ENCODE measurements at places on chromosomes 16 and 17.

DNA sequence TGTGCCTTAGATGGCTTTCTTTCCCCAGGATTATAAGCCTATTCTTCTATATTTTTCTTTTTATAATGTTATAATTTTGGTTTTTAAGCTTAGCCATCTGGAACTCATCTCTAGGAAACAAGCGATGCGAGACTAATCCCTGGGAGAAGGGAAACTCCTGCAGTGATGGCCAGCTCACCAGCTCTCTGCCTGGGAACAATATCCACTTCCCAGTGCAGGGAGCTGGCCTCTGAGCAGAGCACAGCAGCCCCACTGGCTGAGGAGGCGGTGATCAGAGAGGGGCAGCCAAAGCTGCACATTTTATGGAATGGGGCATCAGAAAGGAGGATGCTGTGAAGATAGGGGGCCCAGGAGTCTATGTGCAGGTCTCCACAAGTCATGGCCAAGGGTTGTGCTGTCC, 183.3 kb downstream of the LGALS9B start:
- no peak for DNase-seq

- DNase-seq, result no peak
Measured at GRCh38 chr16:77617996-77618395, 104.3 kb upstream of the NUDT7 start.

DNA sequence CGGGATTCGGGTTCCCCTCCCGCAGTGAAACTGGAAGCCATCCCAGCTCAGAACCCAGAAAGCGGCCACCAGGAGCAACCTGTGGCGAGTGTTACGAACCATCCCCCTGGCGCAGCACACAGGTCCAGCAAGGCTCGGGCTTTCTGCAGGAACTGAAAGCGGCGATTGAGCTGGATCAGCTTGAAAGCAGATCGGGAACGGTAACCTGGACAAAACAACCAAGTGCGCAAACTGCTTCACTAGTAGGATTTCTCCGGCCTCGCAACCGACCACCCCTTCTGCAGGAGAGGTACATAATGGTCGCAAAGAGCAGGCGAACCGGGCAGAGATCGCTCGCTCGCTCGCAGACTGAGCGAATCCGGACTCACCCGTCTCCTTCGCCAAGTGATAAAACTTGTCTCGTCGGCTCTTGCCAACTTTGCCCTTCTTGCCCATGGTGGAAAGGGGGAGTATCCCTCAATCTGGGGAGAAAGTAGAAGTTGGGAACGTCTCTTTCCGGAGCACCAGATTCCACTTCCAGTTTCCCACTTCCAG, 696 bp upstream of the PSMC5 start:
- DNase-seq, result no peak

- DNase-seq, result no peak
Measured at GRCh38 chr17:80758481-80759376, 214.1 kb downstream of the RPTOR start.

- no peak for DNase-seq
Measured at GRCh38 chr17:77601054-77601979, 357.2 kb upstream of the TNRC6C start.

- DNase-seq, result no peak
Measured at GRCh38 chr16:48539485-48540221, 70.3 kb downstream of the N4BP1 start.

GRCh38 chr16:3959148-3959547, 78.6 kb upstream of the CREBBP start:
- no peak for DNase-seq

GRCh38 chr16:727291-727977, 528 bp downstream of the HAGHL start:
- DNase-seq, result no peak

DNA sequence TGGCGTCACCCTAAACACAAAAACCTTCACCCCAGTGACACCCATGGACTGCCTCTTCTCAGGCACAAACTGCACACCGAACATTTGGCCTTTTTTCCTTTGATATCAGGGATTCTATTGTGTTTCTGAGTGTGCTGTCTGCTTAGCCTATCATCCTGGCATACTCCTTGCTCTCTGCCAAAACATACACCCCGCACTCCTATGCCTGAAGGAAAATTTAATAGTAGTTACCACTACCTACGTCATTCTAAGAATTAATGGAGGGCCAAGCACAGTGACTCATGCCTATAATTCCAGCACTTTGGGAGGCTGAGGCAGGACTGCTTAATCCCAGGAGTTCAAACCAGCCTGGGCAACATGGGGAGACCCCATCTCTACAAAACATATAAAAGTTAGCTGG, 19.9 kb upstream of the SLFN13 start:
- no peak for DNase-seq

- DNase-seq, result no peak
Measured at GRCh38 chr17:50424246-50424995, 1.6 kb upstream of the ACSF2 start.

- DNase-seq, result no peak
Measured at GRCh38 chr17:4559139-4559791, 1.1 kb downstream of the GGT6 start.

DNA sequence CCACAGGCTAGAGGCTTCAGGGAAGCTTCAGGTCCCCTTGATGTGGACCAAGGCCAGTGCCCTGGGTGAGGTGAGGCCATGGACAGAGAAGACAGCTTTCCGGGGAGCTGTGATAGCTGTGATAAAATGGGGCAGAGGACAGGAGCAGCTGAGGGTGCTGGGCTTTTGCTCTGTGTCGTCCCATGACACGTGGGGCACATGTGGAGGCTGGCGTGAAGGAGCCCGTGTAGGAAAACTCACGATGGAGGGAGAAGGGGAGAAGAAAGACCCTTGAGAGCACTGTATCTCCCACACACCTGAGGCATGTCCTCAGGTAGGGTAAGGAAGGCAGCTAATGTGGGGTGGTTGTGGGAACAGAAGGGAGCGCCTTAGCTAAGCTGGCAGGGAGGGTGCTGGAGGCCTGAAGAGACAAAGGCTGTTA, 21.3 kb downstream of the B9D1 start:
- no peak for DNase-seq

DNA sequence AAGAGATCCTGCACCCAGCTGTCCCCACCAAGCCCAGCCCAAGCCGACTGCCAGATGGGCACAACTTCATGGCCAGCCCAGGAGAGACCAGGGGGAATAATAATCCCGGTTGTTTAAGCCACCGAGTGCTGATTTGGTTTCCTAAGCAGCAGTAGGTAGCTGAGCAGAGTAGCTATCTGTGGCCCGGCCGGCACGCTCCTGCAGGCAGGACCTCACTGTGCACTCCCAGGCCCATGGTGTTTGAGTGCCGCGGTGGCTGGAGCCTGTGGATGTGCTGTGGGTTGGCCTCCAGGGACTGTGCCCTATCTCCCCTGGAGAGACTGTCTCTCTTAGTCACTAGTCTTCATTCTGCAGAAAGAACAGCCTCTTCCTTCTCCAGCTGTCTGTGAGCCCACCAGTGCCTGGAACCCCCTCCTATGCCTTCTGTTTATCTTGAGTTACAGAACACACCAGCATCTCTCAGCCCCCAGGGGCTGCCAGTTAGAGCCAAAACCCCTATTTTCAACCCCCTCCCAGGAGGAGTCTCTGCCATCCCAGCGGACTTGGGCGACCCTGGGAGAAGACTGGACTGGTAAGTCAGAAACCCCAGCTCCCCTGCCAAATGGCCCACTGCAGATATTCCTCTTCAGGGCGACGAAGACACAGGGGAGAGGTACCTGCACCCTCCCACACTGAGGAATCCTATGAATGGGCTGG, 152.0 kb downstream of the SDK2 start:
- DNase-seq, result no peak

DNA sequence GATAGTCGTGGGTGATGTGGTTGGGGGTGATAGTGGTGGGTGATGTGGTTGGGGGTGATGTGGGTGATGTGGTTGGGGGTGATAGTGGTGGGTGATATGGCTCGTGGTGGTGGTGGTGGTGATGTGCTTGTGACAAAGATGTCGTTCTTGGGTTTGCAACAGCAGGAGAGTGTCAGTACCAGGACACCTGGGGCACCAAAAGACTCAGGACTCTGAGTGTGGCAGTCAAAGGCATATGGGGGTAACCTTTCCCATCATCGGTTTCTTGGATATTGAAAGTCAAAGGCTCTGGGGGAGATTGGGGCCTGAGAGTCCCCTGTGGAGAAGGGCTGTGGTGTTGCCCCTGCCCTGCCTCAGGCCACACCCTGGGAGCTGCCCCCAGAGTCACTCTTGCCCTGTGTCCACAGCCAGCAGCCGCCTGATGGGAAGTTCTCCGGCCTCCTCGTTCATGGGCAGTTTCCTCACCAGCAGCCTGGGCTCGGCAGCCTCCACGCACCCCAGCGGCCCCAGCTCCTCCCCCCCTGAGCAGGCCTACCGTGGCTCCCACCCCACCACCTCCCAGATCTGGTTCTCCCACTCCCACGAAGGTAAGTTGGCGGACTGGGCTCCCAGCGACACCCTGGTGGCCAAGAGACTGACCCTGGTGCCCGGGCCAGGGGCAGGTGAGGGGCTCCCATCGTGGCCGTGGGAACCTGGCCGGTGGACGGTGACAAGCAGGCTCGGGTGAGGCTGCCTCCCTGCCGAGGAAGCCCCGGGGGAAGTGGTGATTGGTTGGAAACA, 31.3 kb downstream of the BAHCC1 start:
- DNase-seq, result no peak

- no peak for DNase-seq
Measured at GRCh38 chr17:80790981-80791742, 200.5 kb upstream of the CHMP6 start.

DNA sequence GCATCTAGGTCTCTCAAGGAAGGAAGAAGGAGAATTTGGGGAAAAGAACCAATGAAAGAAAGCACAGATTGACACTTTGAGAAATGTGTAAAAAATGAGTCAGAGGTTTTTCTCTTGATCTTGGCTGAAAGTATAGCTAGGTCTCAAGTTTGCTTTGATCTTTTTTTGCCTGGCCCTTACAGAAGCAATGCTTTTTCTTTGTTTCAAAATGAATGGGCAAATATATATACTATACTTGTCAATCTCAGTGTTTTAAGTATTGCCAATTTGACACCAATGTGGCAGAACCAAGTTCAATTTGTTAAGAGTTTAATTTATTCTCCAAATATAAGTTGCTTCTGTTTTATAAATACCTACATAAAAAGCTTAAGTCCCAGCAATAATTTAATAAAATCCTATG, 119.6 kb downstream of the PPM1E start:
- no peak for DNase-seq

DNA sequence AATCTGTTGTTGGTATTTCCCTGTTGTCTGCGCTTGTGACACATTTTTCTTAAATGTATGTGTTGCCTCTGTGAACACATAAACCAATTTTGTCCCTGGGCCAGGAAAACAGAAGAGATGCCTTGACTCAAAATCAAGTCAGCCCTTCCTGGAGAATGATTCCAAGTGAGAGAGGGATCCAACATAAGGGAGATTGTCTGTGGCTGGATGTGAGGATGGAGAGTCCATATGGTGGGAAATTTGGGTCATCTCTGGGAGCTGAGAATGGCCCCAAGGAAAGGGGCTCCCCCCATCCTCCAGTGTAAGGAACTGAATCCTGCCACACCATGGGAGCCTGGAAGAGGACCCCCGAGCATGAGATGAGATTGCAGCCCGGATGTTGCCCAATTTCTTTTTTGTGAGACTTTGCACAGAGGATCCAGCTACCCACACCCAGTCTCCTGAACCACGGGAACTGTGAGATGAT, 13.5 kb downstream of the CRYM start:
- DNase-seq, result no peak

- DNase-seq, result no peak
Measured at GRCh38 chr17:55576996-55577586, 65.8 kb upstream of the SMIM36 start.

DNA sequence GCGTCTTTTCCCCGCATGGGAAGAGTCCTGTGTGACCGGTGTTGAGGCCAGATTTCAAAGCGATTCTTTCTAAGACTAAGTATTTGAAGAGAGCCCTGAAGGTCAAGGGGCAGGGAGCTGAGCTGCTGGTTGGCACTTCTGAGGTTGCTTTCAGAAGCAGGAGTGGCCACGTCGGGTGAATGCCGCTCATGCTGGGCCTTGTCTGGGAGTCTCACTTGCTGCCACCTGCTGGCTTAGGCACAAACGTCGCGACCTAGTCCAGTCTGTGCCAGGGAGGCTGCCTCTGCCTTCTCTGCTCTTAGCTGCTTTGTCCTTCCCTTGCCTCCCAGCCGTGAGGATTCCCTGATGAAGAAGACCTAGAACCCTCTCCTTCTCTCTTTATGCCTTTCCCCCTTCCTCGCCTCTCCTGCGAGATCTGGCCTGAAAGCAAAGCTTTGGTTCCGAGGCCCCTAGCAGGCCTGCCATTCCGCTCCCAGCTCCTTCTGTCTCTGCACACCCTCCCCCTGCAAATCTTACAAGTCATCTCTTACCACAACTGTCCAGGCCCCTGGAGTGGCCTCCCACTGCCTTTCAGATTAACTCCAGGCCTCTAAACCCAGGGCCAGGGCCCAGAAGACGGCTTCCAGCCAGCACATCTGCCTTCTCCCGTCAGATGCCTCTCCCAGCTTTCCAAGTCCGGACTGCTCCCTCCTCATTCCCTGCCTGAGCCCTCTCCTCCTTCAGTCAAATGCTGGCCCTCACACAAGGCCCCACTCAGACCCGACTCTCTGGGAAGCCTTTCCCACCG, 11.4 kb downstream of the CTNS start:
- no peak for DNase-seq

GRCh38 chr16:71467810-71468209, 5.8 kb upstream of the ZNF23 start:
- no peak for DNase-seq

GRCh38 chr16:85296859-85297660, 184.8 kb upstream of the CIBAR2 start:
- no peak for DNase-seq

GRCh38 chr17:50192618-50193291, 8.7 kb downstream of the COL1A1 start:
- no peak for DNase-seq

DNA sequence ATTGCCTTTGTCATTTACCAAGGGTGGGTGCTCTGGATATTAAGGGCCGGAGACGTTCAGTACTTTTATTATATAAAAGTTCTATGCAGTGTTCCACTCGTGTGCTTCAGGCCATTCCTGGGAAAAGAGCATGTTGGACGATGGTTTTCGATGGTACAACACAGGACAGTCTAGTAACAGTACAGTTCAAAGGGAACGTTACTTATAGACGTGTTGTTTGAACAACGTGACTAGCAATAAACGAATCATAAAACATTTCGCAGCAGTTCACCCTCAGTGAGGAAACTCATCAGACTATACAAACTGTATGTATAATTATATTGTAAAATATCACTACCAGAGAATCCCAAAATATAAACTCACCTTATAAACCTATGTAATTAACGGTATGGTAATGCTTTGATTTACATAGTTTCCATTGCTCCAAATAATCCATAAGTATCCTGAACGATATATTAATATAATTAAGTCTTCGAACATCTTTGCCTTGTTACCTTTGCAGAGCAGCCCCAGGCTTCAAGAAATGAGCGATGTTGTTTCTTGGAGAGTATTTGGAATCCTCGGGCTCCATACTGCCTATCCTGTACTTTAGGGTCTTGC, 589 bp downstream of the NMT1 start:
- DNase-seq, result no peak

DNA sequence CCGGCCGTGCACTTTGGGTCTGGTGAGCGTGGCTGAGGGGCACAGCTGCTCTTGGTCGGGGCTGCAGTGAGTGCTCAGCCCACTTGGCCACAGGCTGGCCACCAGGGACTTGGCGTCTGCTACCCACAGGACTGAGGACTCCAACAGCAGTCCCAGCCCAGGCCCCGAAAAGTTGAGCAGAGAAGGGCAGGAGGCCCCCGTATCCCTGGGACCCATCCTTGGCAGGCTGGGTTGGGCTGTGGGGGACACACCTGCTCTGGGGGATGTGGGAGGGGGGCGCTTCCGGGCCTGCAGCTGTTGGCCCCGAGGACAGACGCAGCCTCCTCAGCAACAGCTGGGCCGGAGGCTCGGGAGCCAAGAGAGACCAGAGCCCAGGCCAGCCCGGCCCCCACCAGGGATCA, 19.4 kb upstream of the SSTR5 start:
- no peak for DNase-seq
